Stimulated activated CD4-positive, alpha-beta T cell treated with anti-CD3 and anti-CD28 coated beads, Interleukin-4, amount 100 ng/mL, for 4 hours (primary cell): ENCODE measurements at places on chromosomes 2 and 18.

GRCh38 chr2:76748581-76749296, 773.4 kb downstream of the LRRTM4 start:
- no peak for DNase-seq

DNA sequence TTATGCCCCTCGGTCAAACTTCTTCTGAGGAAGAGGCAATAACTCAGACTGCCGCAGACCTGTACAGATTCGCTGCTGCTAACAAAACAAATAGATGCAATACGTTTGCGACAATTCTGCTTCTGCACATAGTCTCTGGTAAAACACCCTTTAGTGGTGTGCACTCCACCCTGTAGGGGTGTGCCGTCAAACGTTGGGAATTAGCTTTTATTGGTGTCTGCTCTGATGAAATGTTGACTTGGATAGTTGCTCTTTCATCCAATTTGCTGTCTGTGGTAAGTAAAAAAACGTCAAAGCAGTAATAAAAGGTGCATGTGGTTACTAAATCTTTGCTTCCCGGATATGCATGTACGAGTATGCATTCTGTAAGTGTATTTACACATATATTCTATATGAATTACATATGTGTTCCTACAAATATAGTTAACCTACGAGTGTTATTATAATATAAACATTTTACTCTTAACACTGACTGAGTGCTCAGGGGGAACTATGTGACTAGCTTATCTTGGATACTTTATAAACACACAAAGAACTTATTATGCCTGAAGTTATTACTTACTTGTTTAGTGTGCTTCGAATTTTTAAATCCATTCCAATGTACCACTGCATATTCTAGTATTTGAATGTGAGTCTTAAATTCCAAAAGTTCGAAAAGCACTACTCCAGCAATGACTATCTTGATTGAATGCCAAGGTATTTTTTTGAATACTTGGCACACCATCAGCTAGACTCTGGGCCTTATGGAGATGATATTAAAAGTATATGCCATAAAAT, 610.2 kb downstream of the ZEB2 start:
- no peak for DNase-seq

DNA sequence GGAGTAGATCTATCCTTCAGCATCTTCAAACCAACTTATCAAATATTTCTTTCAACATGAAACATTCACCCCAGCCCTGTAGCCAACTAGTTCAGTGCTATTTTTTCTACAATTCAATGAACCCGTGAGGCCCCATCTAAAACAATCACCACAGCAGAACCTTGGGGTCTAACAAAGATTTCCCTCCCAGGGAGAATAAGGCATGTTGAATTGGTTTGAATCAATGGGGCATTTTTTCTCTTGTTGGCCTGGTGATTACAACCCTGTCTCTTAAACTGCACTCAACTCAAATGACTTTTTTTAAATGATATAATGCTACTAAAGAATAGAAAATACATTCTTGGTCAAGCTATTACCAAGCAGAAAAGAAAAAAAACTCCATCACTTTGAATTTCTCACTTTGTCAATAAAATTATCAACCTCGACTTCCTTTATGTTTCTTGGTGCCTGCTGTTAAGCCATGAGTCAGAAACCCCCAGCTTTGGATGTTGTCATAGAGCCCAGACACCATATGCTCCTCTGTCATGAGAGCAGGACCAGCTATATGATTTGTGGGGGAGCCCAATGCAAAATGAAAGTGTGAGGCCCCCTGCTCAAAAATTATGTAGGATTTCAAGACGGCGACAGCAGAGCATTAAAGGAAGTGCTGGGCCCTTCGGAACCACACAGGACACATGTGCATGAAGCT, 282.4 kb downstream of the MEIS1 start:
- no peak for DNase-seq

DNA sequence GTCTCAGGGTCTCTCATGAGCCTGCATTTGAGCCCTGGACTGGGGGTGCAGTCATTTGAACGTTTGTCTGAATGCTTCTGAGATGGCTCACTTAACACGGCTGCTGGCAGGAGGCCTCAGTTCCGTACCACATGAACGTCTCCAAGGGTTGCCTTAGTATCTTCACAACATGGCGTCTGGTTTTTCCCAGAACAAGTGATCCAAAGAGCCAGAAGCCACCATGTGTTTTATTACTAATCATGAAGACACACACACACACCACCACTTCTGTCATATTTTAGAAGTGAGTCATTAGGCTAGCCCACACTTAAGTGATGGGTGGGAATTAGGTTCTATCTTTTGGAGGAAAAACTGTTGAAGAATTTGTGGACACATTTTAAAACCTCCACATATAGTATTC, 15.0 kb upstream of the MYO1B start:
- DNase-seq: no peak

- DNase-seq: no peak
These were observed 992.8 kb upstream of the FANCL start for GRCh38 chr2:59233920-59234319.

- no peak for DNase-seq
These were observed 101.7 kb downstream of the GPR39 start for GRCh38 chr2:132518302-132518701.

- no peak for DNase-seq
These were observed 91.4 kb downstream of the MAPK4 start for GRCh38 chr18:50651334-50651733.

GRCh38 chr2:121809607-121810006, 54.2 kb downstream of the TSN start:
- no peak for DNase-seq

GRCh38 chr2:175904035-175904434, 98.0 kb downstream of the LNPK start:
- no peak for DNase-seq

GRCh38 chr18:31647127-31647753, 37.1 kb downstream of the B4GALT6 start:
- DNase-seq: no peak

DNA sequence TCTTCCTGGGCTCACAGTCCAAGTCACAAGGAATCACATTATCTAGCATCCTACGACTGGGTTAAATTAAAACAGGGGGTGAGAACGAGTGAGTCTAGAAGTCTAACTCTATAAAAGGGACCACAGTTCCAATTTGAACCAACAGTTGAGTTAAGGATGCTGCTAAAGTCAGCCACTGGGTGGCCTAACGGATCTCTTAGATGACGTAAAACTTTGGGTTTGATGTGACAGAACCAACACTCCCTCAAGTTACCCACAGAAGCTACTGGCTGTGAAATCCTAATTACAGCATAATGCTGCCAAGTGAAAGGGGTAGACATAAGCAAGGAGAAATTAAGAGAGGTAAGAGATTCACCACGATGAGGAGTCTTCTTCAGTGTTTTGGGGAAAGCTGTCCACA, 32.7 kb upstream of the RUFY4 start:
- no peak for DNase-seq

- DNase-seq: no peak
These were observed 154.6 kb downstream of the OSR1 start for GRCh38 chr2:19203866-19204265.

- no peak for DNase-seq
These were observed 1123.7 kb downstream of the TDRD15 start for GRCh38 chr2:22247466-22247865.

- DNase-seq: no peak
These were observed 316.8 kb downstream of the RIT2 start for GRCh38 chr18:42798606-42799170.

- DNase-seq: no peak
These were observed 395.0 kb upstream of the CRIM1 start for GRCh38 chr2:35960596-35960995.

DNA sequence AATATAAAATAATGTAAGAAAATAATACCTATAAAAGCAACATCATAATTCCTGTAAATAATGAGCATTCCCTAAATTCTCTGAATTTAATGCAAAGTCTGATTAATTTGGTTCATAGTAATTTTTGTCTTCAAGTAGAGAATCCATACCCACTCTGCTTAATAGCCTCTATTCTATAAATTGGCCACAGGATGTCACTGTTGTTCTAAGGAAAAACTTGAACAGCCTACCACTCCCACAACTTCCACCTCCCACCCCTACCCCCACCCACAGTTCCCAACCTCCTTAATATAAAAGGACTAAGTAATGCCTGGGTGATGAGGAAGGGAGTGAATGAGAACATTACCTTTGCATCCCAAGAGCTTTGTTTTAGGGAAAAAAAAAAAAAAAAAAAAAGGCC, 27.2 kb upstream of the BBS5 start:
- no peak for DNase-seq

- no peak for DNase-seq
These were observed at the start of gene HOXD9 for GRCh38 chr2:176122683-176123410. TSS of gene HOXD9 (plus strand) at chr2:176122719. CDS start at chr2:176122769, 50 bp downstream.

DNA sequence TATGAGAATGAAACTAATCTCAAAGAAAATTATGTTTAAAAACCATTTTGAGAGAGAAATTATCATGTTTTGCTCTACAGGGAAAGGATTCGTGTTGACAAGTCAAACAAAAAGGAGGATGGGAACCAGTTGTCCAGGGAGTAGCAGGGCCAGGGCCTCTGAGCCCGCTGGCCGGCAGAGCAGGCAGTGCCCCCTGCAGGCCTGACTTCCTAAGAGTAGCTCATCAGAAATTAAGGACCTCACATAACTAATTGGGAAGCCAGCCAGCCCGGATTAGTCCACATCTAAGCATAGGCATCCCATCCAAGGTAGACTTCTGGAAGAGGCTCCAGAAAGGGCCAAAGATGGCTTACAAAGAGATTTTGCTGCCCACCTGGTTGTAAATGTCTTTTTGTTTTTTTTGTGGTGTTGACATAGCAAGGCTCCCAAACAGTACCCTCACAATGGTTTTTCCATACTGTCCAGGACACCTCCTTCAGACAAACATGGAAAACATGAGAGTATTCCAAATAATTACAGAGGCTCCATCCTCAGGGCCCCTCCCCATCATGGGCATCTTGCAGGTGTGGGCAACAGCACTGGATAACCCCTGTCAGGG, 241.2 kb upstream of the TANK start:
- DNase-seq: no peak

DNA sequence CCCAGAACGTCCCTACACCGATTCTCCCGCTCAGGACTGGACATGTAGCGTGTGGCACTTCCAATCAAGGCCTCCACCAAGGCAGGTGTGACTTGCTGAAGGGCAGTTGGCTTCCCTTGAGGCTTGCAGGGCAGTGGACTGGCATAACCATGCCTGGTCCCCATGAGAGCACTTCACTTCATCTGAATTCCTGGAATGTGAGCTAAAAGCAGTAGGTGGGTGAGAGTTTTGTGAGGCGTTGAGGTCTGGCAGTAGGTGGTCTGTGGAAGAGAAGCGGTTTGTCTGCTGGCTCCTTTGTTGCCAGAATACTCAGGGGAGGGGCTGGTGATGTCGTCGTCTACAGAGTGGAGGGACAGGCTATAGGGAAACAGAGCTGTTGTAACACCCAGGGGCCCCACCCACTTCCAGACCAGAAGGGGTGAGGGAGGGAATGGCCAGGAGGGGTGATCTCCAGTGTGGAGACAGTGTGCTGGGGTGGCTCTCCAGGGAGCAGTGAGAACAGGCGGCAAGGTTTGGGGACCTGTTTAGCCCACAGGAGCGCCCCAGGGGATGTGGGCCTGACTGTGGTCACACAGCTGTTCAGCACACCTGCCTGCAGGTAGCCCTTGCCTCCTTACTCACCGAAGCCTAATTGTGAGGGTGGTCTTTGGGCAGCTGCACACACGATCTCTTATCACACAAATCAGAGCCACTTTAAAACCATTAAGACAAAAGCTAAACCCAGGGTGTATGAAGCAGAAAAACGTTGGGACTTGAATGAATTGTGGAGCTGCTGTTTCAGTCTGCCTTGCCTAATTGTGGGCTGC, 21.5 kb upstream of the ALKAL2 start:
- DNase-seq: no peak

GRCh38 chr2:236215196-236215595, 47.0 kb upstream of the GBX2 start:
- no peak for DNase-seq

DNA sequence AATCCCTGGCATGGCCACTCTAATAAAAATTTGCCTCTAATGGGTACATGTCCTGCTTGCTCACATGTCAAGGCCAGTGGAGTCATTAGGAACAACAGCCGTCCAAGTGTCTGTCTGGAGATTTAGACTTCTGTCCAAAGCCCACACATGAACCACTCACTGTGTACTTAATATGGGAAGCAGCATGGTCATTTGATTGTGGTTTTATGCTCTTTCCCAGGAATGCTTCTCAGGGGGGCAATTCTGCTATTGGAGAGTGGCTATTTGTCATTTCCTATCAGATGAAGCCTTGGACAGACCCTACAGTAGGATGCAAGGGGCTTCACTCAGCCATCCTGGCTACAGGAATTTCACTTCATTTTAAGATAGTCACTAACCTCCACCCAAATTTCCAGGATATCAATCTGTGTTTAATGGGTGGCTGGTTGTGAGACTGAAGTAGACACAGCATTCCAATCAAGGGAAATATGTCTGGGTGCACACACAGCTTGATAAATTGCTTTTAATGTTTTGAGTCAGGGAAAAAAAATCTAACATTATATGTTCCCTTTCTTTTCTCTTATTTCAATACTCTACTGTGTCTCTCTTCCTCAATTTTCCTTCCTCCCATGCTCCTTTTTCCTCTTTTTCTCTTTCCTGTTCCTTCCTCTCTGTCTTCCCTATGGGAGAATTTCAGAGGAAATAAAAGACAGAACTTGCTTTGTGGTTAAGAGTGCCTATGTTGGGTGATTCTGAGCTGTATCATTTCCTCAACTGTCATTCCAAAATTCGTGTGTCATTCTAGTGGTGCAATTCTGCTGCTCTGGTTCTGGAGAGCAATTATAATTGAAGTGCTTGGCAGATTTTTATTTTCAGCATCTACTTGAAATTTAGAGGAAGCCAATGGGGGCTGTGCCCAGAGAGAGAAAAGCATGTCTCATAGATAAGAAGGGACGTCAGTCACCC, 320.1 kb downstream of the OSR1 start:
- DNase-seq: no peak

DNA sequence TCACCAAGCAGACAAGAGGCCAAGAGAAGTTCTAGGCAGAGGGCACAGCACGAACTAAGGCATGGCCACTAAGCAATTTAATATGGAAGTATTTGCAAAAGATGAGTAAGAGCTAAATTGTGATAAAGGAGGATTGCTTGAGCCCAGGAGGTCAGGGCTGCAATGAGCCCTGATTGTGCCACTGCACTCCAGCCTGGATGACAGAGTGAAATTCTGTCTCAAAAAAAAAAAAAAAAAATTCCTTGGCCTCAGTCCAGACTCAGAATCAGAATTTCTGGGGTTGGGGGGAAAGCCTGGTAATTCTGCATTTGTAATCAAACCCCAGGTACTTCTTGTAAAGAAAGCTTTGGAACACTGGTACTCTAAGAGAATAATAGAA, 46.8 kb upstream of the RTN4 start:
- no peak for DNase-seq

- no peak for DNase-seq
These were observed 454.5 kb downstream of the XIRP2 start for GRCh38 chr2:167342769-167343168.

DNA sequence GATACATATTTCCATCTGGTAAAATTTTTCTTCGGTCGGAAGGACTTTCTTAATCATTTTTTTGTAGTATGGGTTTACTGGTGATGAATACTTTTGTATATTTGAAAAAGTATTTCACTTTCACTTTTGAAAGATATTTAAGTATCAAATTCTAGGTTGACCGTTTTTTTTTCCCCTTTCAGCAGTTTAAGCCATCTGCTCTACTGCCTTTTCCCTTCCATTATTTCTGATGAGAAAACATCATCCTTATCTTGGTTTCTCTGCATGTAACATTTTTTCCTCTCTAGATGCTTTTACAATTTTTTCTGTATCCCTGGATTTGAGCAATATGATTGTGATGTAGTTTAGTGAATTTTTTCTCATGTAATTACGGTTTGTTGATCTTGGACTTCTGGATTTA, 87.0 kb downstream of the MTX2 start:
- DNase-seq: no peak
